Activated naive CD8-positive, alpha-beta T cell treated with anti-CD3 and anti-CD28 coated beads for 36 hours (primary cell): ENCODE measurements at places on chromosomes 1 and 21. TPM values are rescaled to one million over a fixed set of nuclear protein-coding genes. Genes with fewer than 3 reads are reported as not detected.

Gene TAL1
- total RNA-seq: not detected

GRCh38 chr1:184359909-184360308 is 26.9 kb upstream of the C1orf21 start:
- no peaks in the 10 kb centered on the region for H3K4me1 ChIP-seq
- H3K27me3 ChIP-seq: peaks cover 4% of the 10 kb centered on the region
- H3K4me3 ChIP-seq: no peak overlapping the region
- DNase-seq: no peak
- no peak overlapping the region for H3K27ac ChIP-seq

DNA sequence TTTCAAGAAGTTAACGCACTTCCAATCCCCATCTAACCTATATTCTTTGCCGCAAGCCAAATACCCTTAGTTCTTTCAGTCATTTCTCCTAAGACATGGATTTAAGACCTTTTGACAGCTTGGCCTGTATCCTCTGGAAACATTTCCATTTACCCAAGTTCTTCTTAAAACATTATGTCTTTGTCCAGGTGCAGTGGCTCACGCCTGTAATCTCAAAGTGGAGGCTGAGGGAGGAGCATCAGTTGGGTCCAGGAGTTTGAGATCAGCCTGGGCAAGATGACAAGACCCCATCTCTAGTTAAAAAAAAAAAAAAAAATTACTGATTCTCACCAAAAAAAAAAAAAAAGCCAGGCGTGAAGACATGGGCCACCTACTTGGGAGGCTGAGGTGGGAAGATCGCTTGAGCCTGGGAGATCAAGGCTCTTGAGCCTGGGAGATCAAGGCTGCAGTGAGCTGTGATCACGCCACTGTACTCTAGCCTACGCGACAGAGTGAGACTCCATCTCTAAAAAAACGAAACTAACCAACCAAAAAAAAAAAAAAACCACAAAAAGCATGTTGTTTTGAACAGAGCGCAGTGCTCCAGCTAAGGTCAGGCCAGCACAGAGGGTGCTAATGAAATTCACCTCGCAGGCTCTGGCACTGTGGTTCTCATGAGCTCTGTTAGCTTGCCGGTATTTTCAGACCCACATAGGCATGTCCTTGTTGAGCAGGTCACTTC is 36.0 kb downstream of the NUAK2 start:
- H3K4me1 ChIP-seq: peaks cover 67% of the 10 kb centered on the region
- H3K27ac ChIP-seq: peak overlapping the region; percentile 90
- H3K27me3 ChIP-seq: peaks cover 3% of the 10 kb centered on the region
- H3K36me3 ChIP-seq: no peaks in the 10 kb centered on the region
- H3K4me3 ChIP-seq: peak overlapping the region; percentile 64

GRCh38 chr1:159786966-159787365 is 6.2 kb downstream of the DUSP23 start:
- H3K27ac ChIP-seq: no peak overlapping the region
- DNase-seq: no peak
- no peak overlapping the region for H3K4me3 ChIP-seq
- no peaks in the 10 kb centered on the region for H3K4me1 ChIP-seq
